ENCODE measurements at places on chromosomes 1 and 21.
A peak's percentile ranks its signal among the peaks of the same experiment; 100 is the strongest.

DNA sequence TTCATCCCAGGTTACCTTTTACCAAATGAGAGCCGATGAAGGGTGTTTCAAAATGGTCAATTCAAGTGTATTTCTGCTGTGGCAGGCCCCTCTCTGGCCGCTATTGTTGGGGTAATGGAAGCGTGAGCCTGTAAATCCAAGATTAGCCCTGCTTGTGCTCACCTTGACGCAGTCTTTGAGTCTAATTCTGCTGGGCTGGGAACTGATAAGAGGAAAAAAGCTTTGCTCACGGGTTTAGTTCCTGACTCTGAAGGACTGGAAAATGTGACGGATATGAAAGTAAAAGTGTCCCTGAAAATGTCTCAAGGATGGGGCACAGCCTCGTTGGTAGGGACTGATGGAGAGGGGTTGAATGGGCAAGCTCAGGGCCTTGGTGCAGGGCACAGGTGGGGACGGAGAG lies 125.9 kb upstream of the GALNT2 start:
- no peak for DNase-seq

DNA sequence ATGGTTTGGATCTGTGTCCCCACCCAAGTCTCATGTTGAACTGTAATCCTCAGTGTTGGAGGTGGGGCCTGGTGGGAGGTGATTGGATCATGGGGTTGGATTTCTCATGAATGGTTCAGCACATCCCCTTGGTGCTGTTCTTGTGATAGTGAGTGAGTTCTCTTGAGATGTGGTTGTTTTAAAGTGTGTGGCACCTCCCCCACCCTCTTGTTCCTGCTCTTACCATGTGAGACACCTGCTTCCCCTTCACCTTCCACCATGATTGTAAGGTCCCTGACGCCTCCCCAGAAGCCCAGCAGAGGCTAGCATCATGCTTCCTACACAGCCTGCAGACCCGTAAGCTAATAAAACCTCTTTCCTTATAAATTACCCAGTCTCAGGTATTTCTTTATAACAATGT lies 55.8 kb downstream of the SUSD4 start:
- DNase-seq: no peak

DNA sequence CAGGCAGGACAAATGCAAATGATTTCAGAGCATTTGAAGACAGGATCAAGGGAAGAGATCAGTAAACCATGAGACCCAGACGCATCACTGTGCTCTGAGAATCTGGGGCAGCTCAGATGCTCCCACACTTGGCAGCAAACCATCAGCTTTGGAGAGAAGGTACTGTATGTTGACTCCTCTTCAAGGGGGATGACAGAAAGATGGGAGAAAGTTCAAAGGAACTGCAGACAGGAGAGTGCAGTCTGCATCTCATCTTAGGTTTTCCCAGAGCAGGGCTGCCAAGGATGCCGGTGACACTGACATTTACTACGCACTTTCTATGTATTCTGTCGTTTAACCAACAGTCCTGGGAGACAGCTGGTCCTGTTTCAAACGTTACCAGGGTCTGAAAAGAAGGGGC lies 35.8 kb downstream of the OLFML2B start:
- DNase-seq: no peak

GRCh38 chr1:169106921-169107602 lies 572 bp downstream of the ATP1B1 start:
- peak; percentile 38 for DNase-seq

- DNase-seq: no peak
Observed at GRCh38 chr1:198969981-198970380, 331.1 kb downstream of the PTPRC start.

- DNase-seq: no peak
Observed at GRCh38 chr21:42222821-42223390, 4.0 kb downstream of the ABCG1 start.

- no peak for DNase-seq
Observed at GRCh38 chr21:37435711-37436110, 69.1 kb downstream of the DYRK1A start.

DNA sequence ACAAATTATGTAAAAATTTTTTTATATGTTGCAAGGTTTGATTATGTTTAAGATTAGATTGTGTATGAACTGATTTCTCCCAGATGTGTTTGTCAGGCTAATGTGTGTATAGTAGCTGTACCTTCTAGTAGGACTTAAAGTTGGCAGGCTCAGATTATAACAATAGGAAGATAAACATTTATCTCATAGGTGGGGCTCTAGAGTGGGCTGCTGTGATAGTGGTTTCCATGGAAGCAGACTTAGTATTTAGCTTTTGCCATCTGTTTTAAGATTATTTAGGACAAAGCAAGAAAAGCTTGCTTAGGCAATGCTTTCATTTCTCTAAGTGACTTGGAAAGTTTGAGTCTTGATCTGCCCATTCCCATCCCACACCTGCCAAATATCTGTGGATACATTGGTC lies 187.7 kb upstream of the CACYBP start:
- DNase-seq: no peak

DNA sequence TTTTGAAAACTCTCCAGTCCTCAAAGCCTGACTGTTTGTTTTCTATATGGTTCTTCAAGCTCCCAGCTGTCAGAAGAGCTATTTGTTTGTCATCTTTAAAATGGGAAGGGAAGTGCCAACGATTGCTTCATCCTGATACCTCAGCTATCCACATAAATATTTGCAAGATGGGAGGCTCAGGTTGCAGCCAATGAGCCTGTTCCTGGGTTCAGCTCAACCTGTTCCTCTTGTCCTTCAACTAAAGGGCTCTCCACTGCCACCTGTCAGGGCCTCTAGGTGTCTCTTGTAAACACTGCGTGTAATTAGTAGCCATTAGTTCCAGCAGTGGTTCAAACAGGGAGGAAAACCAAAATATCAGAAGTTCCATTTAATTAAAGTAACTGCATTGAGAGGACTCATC lies 445.1 kb downstream of the AJAP1 start:
- DNase-seq: no peak
